ENCODE measurements at places on chromosomes 6 and 20.

DNA sequence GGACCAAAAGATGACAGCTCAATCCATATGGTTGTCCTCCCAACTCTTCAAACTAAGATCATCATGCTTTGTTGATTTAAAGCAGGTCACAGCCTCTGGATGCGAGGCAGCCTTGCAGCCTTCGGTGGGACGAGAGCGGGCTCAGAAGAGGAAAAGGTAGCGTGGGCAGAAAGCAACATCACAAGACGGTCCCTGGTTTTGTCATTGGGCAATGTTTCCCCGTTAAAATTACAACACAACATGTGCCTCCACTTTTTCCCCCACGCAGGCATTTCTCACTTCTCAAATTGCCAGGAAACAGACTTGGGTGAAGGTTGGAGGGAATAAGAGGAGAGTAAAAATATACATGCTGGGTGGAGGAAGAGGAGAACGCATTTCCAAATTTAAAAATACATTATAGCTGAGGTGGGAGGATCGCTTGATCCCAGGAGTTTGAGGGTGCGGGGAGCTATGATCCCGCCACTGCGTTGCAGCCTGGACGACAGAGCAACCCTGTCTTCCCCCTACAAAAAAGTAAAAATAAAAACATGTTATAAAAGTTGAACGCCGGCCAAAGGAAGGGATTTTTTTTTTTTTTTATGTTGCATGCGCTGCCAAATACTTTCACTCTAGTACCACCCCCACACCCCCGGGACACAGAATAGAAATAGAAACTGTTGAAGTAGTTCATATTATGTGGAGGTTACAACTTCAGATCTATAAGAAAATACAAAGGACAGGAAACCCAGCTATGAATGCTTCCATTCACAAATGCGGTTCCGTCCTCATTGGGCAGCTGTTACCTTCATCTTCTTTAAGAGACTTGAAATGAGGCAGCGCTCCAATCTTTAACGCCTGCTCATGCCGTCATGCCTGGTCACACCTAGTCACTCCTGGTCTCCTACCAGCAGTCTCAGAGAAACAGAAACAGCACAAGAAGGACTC lies 13.9 kb upstream of the NAA20 start:
- no peak for DNase-seq

- DNase-seq = no peak
These were observed 718.0 kb downstream of the UTRN start for GRCh38 chr6:145003145-145003544.

- no peak for DNase-seq
These were observed 305.4 kb downstream of the UTRN start for GRCh38 chr6:144590532-144590931.

DNA sequence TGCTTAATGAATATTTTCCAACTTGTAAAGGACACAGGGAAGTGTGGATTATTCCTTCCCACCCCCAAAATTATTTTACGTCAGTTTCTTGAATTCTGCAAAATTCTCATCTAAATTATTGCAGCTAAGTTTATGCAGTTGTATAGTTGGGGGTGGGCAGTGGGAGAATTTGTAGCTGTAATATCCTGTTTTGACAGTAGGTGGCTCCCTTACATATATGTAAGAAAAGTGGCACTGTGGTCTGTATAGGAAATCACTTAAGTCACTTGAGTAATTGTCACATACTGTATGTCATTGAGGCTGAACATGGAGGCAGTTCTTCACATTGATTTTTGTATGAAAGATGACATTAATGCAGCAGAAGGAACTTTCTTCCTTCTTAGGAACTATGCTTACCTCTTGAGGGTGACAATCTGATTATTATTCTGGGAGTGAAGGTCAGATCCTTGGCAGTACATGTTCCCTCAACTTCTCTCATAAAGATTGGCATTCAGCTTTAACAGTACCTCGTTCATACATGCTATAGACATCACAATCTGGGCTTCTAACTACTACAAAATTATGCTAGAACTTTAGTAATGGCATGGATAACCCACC lies 14.6 kb upstream of the CFAP206 start:
- DNase-seq = no peak

- DNase-seq = no peak
These were observed 148.8 kb downstream of the ARID1B start for GRCh38 chr6:156925718-156926607.

DNA sequence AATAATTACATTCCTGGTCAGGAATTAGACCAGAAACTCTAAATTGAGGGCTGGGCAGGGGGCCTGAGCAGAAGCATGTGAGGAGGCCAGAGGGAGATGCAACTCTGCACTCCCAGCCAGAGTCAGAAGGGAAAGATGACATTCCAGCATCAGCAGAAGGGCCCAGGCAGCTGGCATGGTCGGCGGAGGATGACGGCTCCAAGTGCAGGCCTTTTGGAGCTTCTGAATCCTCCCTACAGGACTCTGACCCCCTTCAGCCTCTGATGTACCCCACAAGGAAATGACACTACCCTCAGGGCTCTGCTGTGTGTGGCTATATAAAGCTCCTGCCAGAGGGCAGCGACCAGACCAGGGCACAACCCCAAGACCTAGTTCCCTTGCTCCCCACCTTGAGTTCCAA lies 1.9 kb downstream of the LRFN2 start:
- no peak for DNase-seq

DNA sequence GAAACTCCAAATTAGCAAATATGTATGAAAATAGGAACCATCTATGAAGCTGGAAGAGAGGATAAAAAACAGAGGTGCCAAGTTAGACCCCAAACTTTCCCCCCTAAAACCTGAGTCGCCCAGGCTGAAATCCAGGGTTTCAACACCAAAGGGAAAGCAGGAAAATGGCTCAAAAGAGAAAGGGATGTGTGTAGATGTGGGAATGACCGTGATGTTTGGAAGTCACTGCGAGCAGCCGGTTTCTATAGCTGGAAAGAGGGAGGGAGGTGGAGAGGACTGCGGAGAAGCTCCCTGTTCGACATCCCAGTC lies 4.5 kb downstream of the RING1 start:
- DNase-seq = no peak

DNA sequence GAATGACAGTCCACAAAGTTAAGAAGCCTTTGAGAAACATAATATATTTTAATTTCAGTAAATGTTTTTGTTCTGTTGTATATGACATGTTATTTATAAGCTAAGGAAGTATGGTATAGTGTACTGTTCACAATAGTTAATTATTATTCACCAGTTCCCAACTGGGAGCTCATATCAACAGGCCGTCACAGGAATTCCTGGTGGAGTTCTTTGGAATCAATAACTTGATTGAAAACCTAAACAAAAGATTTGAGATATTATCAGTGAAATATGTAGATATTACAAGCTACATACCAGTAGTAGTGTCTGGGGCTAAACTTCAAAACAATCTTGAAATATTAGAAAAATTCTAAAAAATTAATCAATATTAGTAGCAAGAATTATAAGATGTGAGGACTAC lies 60.3 kb downstream of the NOX3 start:
- DNase-seq = no peak

DNA sequence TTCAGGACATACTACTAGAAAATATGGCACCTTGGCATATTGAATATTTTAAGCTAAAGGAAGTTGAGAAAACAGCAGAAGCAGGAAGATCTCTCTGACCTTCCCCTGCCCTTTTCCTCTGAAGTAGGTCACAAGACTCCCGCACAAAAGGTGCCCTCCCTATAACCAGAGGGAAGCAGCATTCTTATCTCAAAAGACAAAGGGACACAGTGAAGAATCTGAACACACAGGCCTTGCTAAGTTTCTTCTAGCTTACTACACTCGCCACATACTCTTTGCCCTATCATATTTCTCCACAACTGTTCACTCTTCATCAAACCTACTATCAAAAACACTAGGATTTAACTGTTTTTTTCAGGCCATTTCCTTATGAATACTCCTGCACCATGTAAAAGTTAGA lies 151.2 kb downstream of the ELOVL4 start:
- DNase-seq = no peak

DNA sequence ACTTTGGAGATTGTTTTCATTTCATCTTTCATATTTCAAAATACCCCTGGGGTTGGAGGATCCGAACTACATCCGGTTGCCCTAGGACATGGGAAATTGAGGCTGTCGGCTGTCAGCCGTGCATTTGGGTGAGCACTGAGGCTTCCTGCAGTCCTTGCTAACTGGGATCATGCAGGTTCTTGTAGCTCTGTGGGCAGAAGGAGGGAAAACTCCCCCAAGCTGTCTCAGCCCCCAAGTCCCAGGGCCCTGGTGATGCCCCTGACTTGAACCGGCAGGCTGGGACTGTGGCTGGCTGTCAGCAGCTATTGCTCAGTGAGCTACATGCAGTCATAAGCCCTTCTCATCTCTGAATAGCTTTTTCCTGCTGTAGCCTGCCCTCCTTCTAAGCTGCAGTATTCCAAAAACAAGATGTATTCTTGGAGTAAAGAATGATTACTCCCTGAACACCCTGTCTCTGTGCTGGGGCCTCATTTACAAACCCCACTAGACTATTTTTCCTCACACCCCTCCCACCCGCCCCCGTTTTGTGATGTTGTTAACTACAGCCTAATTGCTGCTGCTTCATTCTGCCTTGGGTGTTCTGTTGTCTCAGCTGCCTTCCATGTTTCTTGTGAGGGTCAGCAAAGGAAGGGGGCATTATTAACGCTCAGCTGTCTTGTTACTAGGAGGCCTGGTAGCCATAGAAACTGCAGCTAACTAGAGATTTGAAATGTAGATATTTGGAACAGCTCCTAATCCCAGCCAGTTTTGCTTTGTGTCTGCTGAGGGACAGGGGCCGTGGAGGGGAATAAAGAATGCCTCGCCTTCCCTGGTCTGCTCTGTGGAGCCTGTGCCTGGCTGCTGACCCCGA lies 18.1 kb downstream of the MTRES1 start:
- no peak for DNase-seq

DNA sequence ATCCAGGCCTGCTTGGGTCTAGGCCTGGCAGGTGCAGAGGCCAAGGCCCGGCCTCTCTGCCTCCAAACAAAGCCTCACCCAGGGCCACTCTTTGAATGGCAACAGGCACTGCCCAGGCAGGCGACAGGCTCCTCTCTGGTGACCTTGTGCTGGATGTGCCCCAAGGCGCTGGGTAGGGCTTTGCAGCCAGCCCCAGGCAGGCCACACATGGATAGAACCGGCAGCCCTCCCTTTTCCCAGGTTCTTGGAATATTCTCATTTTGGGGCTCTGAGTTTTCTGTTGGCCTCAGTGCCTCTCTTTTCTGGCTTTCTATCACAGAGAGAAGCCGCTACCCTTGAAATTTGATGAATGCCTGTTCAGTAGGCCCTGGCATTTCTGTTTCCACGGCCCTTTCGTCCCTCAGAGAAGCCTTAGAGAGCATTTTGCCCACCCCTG lies 18.9 kb downstream of the PKIG start:
- no peak for DNase-seq

GRCh38 chr6:103720393-103720792 lies 1139.3 kb downstream of the HACE1 start:
- no peak for DNase-seq

DNA sequence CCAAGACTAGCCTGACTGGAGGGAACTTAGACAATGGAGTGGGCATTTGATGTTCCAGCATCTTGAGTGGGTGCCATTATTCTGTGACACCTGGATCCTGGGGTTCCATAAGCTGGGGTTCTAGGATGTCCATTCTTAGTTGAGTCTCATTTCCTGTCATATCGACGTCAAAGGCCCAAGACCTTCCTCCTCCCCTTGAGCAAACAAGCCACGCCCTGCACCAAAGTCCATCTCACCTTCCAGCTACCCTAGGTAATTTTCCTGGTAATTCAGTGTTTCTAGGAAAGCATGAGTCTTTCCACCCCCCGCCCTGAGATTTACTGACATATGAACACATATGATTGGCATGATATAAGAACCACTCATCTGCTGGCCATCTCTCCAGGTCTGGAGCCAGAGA lies at the start of gene TRIM40:
Gene TRIM40 (plus strand): TSS at position 384 of the 400 bp plus-strand sequence. CDS start 897 bp downstream, outside the sequence.
- no peak for DNase-seq

DNA sequence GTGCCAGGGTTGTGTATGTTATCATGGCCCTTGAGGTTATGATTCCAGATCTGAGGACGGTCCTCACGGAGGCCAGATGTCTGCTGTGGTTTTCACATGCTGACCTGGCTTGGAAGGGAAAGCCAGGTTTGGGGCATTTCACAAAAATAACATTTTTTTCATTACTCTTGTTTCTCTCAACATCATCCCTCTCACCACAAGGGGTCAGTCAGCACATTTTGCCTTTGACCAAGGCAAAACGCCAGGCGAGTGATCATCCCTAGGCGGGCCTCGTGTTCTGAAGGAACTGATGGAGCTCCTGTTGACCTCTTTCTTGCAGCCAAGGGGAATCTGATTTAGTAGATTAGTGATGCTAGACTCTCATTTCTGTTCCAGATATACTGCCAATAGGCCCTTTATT lies 133.5 kb downstream of the TBC1D7 start:
- DNase-seq = no peak

- no peak for DNase-seq
These were observed 1.1 kb downstream of the CENPB start for GRCh38 chr20:3785240-3786125.

GRCh38 chr6:87661016-87661415 lies 41.0 kb downstream of the AKIRIN2 start:
- DNase-seq = no peak

DNA sequence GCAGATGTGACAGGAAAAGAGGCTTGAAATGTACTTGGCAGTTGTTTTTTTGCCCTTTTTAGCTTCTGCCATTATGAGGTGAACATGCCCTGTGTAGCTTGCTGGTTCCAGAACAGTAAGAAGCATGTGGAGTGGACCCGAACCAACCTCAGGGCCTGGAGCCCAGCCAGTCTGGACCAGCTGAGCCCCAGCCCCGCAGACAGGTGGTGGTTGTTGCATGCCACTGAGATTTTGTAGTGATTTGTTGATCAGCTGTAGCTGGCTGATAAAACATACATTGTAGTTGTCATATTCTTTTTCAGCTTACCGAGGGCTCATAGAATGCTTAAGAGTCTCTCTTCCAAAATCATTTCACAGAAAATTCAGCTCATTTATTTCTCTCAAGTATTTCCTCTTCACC lies 182.2 kb downstream of the FARS2 start:
- no peak for DNase-seq

DNA sequence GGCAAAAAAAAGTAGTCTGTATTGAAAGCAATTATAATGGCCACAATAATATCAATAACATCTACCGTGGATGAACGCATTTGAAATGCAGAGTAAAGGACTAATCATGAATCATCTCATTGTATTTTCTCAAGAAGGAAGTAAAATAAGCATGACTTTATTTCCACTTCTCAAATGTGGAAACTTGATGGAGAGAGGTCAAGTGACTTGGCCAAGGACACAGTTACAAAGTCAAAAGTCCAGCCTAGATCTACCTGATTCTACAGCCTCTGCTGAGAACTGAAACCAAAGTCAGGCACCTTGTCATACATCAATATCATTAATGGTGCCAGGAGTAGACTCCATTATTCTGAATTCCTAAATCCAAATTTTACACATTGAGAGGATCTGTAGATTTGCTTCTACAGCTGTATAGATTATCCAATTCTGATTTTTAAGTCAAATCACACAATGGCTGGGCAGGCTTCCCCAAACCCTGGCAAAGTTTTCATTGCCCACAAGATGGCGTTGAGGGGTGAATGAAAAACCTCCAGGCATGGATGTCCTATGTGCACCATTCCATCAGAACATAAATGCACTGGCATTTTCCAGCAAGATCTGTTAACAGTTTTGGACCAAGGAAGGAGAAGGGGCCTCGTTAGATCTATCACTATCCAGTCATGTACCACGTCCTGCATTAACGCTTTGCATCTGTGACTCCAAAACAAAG lies 423.1 kb downstream of the MAFB start:
- no peak for DNase-seq

Data from stimulated activated CD8-positive, alpha-beta memory T cell treated with anti-CD3 and anti-CD28 coated beads, Interleukin-15, amount 100 ng/mL, for 1 hour (primary cell).